ENCODE measurements at places on chromosomes 13 and 19.

- DNase-seq = no peak
Measured at GRCh38 chr13:42369071-42369797, 97.3 kb downstream of the AKAP11 start.

- DNase-seq = no peak
Measured at GRCh38 chr13:78657699-78658629, 991 bp downstream of the OBI1 start.

- DNase-seq = no peak
Measured at GRCh38 chr19:19581391-19581790, 37.1 kb downstream of the PBX4 start.

GRCh38 chr19:7428651-7429113 is 60.2 kb downstream of the PEX11G start:
- DNase-seq = no peak

- no peak for DNase-seq
Measured at GRCh38 chr19:39518458-39518857, 3.5 kb downstream of the SELENOV start.

DNA sequence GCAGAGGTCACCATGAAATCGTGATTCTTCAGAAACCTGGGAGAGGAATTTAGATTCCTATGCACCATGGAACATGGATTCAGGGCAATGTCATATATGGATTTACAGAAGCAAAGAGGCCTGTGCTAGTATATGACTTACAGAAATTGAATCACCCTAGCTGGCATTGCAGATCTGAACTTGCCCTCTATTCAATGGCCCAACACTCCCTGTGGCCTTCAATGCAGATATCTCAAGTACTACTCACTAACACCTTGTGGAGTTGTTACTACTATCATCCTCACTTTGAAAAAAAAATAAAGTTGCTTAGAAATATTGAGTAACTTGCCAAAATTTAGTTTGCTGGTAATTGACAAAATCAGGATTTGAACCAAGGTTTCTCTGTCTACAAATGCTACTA is 305.4 kb upstream of the SLITRK1 start:
- DNase-seq = no peak

DNA sequence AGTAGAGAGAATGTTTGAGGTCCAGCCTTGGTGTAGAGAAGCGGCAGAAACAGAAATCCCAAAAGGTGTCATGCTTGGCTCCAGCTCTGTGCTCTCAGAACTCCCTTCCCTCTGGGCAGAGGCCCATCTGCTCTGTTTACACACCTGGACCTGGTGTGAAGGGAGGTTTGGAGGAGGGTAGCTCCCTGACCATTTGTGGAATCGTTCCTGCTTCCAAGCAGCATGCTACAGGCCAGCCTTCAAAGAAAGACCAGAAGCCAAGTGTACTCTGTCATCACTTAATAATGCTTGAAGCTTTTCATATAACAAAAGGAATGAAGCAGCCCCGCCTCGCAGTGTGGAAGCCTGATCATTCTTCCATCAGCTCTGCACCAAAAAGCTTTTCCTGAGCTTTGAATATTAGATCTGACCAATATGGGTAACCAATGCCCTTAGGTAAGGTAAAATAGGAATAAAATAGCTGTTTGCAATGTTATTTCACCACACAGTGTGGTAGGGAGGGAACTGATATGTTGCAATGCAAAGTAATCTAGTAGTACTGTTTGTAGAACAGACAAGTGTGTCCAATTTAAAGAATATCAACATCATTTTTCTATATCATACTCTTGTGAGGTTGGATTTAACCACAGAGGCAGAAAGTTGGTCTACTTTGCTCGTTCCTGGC is 63.3 kb downstream of the ZIC5 start:
- no peak for DNase-seq

Data from stimulated activated CD8-positive, alpha-beta memory T cell treated with anti-CD3 and anti-CD28 coated beads, Interleukin-7, amount 100 ng/mL, for 48 hours (primary cell).